ENCODE measurements at places on chromosomes 7 and 10. TPM values are rescaled to one million over a fixed set of nuclear protein-coding genes. Genes with fewer than 3 reads are reported as not detected.
A peak's percentile ranks its signal among the peaks of the same experiment; 100 is the strongest.

The GSTO2 gene
- total RNA-seq, result 3.3 TPM

The KAT6B gene
- total RNA-seq, result 26.3 TPM

The FGFBP3 gene
- 0.68 TPM for total RNA-seq

DNA sequence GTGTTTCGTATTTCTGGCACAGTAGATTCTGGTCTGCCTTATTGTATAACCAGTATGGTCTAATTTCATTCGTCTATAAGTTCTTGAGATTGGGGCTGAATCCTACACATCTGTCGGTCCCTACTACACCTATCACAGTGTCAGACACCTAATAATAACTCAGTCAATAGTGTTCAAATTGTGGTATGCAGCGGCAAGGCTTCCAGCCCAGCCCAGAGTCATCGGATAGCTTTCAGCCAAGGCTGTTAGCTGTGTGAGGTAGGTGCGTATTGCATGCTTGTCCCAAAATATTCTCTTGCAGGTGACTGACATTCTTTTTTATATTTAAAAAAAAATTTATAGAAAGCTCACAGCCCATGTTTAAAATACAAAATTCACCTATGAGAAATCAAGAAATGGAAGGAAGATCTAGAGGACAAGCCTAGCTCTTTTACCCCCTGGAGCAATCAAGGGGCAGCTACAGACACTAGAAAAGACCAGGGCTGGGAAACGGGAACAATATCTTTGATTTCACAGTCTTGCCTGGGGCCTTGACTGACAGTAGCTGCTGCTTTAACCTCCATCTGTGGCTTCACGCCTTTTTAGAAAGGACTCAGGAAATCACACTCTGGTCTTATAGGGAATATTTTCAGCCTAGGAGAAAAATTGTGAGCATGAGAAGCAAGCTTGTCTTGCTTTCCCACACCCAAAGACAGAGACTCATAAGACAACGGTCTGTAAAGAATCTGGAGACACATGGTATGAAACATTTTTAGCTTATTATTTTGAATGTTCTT lies 9.5 kb upstream of the ASB4 start:
- no peaks in the 10 kb centered on the region for H3K27me3 ChIP-seq
- H3K4me3 ChIP-seq, result peak overlapping the region; percentile 28
- DNase-seq, result no peak

DNA sequence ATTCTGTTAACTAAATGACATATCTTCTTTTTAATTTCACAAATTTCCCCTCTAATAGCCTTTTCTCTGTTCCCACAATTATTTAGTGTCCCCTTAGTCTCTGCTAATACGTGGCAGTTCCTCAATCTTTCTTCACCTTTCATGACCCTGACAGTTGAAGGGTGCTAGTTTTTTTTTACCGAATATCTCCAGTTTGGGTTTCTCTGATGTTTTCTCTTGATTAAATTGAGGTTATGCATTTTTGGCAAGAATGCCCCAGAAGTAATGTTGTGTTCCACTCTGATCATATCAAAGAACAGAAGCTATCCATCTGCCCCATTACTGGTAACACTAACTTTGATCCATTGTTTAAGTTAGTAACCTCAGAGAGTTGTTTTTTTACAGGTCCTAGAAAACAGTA lies 133.6 kb upstream of the ASAH2 start:
- peaks cover 4% of the 10 kb centered on the region for H3K36me3 ChIP-seq
- H3K27me3 ChIP-seq, result no peaks in the 10 kb centered on the region

- DNase-seq, result no peak
- no peaks in the 10 kb centered on the region for H3K36me3 ChIP-seq
- H3K4me1 ChIP-seq, result no peaks in the 10 kb centered on the region
- no peaks in the 10 kb centered on the region for H3K27me3 ChIP-seq
- no peak overlapping the region for H3K27ac ChIP-seq
These were observed 73.4 kb downstream of the TES start for GRCh38 chr7:116283595-116284204.

DNA sequence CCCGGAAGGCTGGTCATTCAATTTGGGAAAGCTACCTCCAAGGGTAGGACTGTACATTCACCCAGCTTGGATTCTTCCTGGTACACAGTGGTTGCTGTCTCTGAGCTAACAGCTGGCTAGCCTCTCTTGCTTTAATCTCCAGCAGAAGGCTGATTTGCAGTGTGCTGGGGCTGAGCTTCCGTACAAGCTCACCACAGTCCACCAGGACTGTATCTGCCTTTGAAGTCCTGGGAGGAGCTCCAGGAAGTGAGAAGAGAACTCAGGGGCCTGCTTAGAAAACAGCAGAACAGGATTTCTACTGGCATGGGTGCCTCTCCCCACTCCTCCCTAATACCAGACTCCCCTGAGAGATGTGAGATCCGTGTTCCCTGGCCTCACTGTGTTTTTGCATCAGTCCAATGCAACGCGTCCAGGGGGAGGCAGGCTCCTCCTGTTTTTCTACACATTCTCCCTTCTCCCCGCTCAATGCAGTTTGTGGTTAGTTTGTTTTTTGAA lies 6.6 kb downstream of the AFAP1L2 start:
- H3K36me3 ChIP-seq, result no peaks in the 10 kb centered on the region
- H3K4me1 ChIP-seq, result peaks cover 13% of the 10 kb centered on the region
- no peak overlapping the region for H3K4me3 ChIP-seq

DNA sequence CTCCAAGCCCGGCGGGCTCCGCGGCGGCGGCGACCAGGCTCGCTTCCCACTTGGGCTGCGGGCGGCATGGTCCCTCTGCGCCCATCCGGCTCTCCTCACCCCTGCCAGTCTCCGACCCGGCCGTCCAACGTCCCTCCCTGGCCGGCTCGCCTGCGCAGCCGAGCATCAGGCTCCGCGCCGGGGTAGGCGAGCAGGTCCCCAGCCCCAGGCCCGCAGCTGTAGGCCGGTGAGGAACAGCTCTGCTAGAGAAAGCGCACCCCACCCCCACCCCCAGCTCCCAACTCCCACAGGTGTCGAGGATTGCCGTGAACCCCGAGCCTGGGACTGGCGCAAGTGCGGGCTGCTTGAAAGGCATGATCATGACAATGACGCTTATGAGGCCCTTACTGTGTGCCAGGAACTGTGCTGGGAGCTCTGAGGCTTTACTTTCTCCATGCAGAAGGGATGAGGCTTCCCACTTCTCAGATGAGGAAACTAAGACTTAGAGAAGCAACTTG lies 20.8 kb upstream of the PAX2 start:
- H3K27ac ChIP-seq, result no peak overlapping the region
- H3K4me3 ChIP-seq, result no peak overlapping the region
- DNase-seq, result no peak
- no peaks in the 10 kb centered on the region for H3K4me1 ChIP-seq
- H3K36me3 ChIP-seq, result no peaks in the 10 kb centered on the region

DNA sequence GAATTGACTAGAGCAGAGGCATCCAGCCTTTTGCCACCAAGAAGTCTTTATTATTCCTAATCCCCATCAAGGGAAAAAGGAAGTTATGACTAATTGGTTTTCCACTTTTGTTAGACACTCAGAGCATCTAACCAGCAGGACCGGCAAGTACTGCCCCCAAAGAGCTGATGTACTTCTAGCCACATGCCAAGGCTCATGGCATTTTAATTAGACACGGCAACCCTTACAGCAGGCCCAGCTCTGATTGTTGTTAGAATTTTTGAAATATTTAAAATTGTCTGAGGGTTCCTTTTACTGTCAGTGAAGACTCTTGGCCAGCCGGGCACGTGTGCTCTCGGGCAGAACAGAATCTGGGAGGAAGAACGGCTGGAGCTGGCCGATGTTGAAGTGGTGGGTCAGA lies 114.8 kb downstream of the SPAG6 start:
- no peaks in the 10 kb centered on the region for H3K36me3 ChIP-seq
- no peak for DNase-seq
- H3K4me3 ChIP-seq, result no peak overlapping the region

- H3K27me3 ChIP-seq, result no peaks in the 10 kb centered on the region
- no peaks in the 10 kb centered on the region for H3K4me1 ChIP-seq
- no peak for DNase-seq
- no peak overlapping the region for H3K27ac ChIP-seq
These were observed 269.0 kb downstream of the ARHGAP12 start for GRCh38 chr10:31659665-31660064.
